ENCODE measurements at places on chromosomes 4 and X.

DNA sequence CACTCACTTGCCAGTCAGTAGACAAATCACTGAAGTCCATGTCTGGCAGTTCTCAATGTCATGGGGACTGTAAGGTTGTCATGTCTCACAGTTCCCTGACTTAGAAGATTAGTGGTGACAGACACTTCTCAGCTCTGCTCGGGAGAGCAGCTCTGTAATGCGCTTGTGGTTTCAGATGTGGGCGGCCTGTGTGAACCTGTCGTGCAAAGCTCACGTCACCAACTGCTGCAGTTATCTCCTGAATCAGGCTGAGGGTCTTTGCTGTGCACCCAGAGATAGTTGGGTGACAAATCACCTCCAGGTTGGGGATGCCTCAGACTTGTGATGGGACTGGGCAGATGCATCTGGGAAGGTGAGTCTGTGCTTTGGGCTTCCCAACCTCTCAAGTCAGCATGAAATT is at the start of gene IL9R:
TSS of gene IL9R (plus strand) at position 261 of the 400 bp plus-strand sequence. CDS start at position 325, 64 bp downstream.
- DNase-seq = no peak

- DNase-seq = no peak
Observed at GRCh38 chr4:90979556-90979955, 852.4 kb downstream of the CCSER1 start.

- DNase-seq = no peak
Observed at GRCh38 chr4:521636-522330, 22.8 kb downstream of the PIGG start.

- no peak for DNase-seq
Observed at GRCh38 chr4:2651546-2651945, 104.6 kb downstream of the TNIP2 start.

- DNase-seq = no peak
Observed at GRCh38 chr4:155094201-155094820, 114.1 kb upstream of the NPY2R start.

- DNase-seq = no peak
Observed at GRCh38 chrX:109535578-109535977, 1.1 kb upstream of the NXT2 start.

- peak; percentile 16 for DNase-seq
Observed at GRCh38 chr4:1410491-1411325, 4.5 kb upstream of the NKX1-1 start.

- DNase-seq = no peak
Observed at GRCh38 chr4:13980317-13981310, 353.1 kb upstream of the BOD1L1 start.

DNA sequence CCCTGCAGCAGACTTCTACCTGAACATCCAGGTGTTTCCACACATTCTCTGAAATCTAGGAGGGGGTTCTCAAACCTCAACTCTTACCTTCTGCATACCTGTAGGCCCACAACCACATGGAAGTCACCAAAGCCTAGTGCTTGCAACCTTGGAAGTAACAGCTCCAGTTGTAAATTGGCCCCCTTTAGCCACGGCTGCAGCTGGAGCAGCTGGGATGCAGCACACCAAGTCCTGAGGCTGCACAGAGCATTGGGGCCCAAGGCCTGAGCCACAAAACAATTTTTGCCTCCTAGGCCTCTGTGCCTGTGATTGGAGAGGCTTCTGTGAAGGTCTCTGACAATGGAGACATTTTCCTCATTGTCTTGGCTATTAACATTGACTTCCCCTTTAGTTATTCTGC is 772.4 kb upstream of the INTU start:
- no peak for DNase-seq

DNA sequence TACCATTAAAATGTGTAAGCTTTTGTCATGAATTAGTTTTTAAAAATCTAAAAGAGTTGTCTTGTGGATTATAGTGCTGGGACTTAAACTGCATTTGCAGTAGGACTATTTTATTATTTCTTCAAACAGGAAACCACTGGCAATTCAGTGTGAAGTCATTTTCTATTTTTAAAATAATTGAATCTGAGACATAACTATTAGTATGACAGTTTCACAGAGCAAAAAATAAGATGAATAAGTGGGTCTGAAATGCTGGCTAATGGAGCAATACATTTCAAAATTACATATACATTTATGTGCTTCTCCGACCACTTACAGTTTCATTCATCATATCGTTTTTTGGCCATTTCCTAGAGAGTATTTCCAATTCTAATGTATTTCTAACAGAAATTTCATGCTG is 75.3 kb upstream of the RAPGEF2 start:
- DNase-seq = no peak

- DNase-seq = no peak
Observed at GRCh38 chr4:43399726-43400125, 507.2 kb downstream of the GRXCR1 start.

DNA sequence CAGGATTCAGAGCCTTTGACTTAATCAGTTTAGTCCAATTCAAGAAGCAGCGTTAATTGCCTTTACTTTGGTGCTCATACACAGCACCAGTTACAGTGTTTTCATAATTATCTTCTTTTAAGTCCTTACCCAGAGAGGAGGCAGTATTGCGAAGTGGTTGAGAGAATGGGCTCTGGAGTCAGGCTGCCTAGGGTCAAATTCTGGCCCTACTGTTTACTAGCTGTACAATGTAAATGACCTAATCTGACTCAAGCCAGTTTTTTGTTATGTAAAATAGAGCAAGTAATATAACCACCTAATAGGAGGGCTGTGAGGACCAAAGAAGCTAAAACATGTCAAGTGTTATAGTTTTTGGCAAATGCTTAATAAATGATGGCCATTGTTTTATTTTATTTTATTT is 27.6 kb downstream of the WDR44 start:
- no peak for DNase-seq

- no peak for DNase-seq
Observed at GRCh38 chr4:125317525-125317877, 2.7 kb downstream of the FAT4 start.

DNA sequence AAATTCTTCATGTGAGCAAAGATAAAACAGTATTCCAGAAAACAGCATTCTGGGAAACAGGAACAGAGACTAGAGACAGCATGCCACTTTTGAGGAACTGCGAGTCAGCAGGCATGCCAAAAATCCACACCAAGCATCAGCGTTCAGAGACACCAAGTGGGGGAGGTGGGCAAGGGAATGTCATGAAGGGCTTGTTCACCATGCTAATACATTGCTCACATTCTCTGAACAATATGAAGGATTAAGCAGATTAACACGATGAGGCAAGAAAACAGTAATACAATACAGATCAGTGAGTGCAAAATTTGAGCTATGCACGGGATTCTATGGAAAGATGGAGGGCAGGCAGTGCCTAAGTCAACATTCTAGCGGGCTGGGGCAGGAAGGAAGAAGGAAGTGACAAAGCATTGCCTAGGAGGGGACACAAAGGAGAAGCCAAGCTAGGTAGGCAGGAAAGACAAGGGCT is 278.3 kb downstream of the FBXW7 start:
- no peak for DNase-seq

DNA sequence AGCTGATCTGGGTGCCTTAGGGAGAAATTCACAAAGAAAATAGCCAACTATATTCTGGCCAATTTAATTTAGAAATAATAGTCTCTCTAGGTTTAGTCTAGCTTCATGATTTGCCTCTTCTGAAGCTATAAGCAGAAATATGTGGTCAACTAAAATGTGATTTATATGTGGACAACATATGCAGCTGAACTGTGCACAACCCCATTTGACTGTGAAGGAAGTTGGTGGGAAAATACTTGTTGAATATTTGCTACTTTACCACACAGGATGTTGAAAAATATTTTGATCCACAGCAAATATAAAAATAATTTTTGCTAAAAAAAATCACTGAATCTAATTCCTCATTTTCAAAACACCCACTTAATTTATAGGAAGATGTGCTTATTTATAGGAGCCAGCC is 15.7 kb upstream of the RNF128 start:
- no peak for DNase-seq
